Liver (tissue), 10 donors: ENCODE measurements at places on chromosomes 11 and 22. TPM values are rescaled to one million over a fixed set of nuclear protein-coding genes. Genes with fewer than 3 reads are reported as not detected.
A peak's percentile ranks its signal among the peaks of the same experiment; 100 is the strongest.

- no peak for DNase-seq
- H3K36me3 ChIP-seq, result no peaks in the 10 kb centered on the region
- H3K4me1 ChIP-seq, result peaks cover 13% of the 10 kb centered on the region
Observed at GRCh38 chr11:34332524-34332923, 25.3 kb downstream of the ABTB2 start.

DNA sequence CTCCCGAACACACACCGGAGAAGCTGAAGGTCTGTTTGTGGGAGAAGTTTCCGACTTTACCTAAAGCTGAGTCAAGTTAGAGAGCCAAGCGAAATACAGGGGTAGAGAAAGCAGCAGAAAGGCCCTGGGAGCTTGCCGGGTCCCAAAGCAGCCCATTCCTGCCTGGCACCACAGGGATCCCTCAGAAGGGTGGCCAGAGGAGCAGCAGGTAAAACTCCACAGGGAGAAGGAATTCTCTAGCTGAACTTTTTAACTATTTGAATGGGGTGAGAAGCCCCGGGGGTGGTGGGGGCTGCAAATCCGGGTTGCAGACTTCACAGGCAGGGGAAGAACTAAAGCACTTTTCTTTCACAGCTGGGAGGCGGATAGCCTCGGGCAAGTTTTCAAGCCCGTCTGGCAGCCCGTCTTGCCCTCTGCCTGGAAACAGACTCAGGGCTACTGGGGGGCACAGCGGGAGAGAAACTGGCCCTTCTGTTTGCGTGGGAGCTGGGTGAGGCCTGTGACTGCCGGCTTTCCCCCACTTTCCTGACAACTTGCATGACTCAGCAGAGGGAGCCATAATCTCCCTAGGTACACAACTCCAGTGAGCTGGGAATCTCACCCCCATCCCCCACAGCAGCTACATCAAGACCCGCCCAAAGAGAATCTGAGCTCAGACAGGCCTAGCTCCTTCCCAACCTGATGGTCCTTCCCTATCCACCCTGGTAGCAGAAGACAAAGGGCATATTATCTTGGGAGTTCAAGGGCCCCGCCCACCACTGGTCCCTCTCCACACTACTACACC is 311.0 kb downstream of the SBF2 start:
- no peaks in the 10 kb centered on the region for H3K4me1 ChIP-seq
- no peak for DNase-seq
- H3K27me3 ChIP-seq, result no peaks in the 10 kb centered on the region
- H3K27ac ChIP-seq, result no peak overlapping the region
- H3K36me3 ChIP-seq, result no peaks in the 10 kb centered on the region

- no peak overlapping the region for H3K4me3 ChIP-seq
- no peaks in the 10 kb centered on the region for H3K36me3 ChIP-seq
- H3K27ac ChIP-seq, result no peak overlapping the region
- H3K27me3 ChIP-seq, result peaks cover 8% of the 10 kb centered on the region
Observed at GRCh38 chr11:132187814-132188213, 817.4 kb downstream of the NTM start.

DNA sequence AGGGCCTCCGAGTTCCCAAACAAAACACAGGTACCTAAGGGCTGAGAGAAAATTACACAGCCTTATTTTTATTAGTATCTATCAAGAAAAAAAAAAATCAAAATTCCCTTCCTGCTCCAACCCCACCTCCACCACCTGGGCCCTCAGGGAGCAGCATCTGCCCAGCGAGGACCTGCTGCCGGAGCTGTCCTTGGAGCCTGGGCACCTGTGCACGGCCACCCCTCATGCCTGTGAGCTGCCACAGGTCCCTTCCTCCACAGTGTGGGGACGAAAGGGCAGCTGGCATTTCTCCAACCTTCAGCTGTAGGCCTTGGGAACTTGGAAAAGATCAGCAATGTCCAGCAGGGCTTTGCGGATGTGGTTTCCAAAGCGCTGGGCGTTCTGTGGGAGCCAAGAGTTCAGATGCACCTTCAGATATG is 6.3 kb upstream of the SYCE3 start:
- no peaks in the 10 kb centered on the region for H3K27me3 ChIP-seq
- peak; percentile 68 for DNase-seq
- peaks cover 19% of the 10 kb centered on the region for H3K4me1 ChIP-seq
- peak overlapping the region; percentile 97 for H3K27ac ChIP-seq

- H3K4me1 ChIP-seq, result peaks cover 19% of the 10 kb centered on the region
- no peak for DNase-seq
- H3K27me3 ChIP-seq, result no peaks in the 10 kb centered on the region
- no peak overlapping the region for H3K4me3 ChIP-seq
- H3K36me3 ChIP-seq, result no peaks in the 10 kb centered on the region
- no peak overlapping the region for H3K27ac ChIP-seq
Observed at GRCh38 chr11:27174021-27174420, 133.4 kb downstream of the BBOX1 start.

The ART1 gene
- total RNA-seq, result not detected

The VSIG10L2 gene
- not detected for total RNA-seq

The TUBA8 gene
- total RNA-seq, result 0.84 TPM

The KCNK4 gene
- total RNA-seq, result not detected

- H3K36me3 ChIP-seq, result no peaks in the 10 kb centered on the region
- H3K27ac ChIP-seq, result no peak overlapping the region
- H3K27me3 ChIP-seq, result no peaks in the 10 kb centered on the region
Observed at GRCh38 chr11:30508594-30508993, 77.6 kb downstream of the MPPED2 start.

The SEC14L2 gene
- total RNA-seq, result 6.5 TPM

The SIPA1 gene
- 15.4 TPM for total RNA-seq

The SYT12 gene
- total RNA-seq, result 1.8 TPM

The NAALAD2 gene
- total RNA-seq, result 1.6 TPM

DNA sequence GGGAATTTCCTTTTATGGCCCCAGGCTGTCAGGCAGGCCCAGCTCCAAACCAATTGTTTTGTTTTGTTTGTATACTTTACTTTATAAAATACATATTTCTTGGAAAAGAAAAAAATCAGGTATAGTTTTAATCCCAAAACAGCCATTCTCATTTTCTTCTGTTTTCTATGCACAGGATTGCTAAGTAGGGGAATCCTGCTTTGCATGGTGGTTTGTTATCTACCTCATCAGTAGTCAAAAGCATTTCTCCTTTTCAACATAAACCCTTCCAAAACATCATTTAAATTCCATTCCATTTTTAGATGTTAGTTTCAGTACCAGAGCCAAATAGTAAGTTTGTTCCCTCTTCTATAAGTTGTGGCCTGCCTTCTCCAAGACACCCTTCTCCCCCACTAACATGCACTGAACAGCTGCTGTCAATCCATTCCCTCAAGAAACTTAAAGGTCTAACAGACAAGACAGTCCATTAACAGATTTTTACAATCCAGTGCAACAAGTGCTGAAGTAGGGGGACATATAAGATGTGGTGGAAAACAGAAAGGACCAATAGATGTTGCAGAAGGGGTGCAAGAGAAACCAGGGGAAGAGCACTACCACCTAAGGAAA is 3.7 kb downstream of the ILK start:
- peaks cover 27% of the 10 kb centered on the region for H3K36me3 ChIP-seq
- H3K4me1 ChIP-seq, result peaks cover 41% of the 10 kb centered on the region
- no peak overlapping the region for H3K4me3 ChIP-seq
- DNase-seq, result no peak
- H3K27me3 ChIP-seq, result no peaks in the 10 kb centered on the region

The GRAP2 gene
- 38.2 TPM for total RNA-seq

- no peak for DNase-seq
- H3K27ac ChIP-seq, result no peak overlapping the region
- no peaks in the 10 kb centered on the region for H3K27me3 ChIP-seq
- H3K36me3 ChIP-seq, result no peaks in the 10 kb centered on the region
- H3K4me3 ChIP-seq, result peak overlapping the region; percentile 17
Observed at GRCh38 chr11:34250732-34251588, 106.8 kb downstream of the ABTB2 start.

DNA sequence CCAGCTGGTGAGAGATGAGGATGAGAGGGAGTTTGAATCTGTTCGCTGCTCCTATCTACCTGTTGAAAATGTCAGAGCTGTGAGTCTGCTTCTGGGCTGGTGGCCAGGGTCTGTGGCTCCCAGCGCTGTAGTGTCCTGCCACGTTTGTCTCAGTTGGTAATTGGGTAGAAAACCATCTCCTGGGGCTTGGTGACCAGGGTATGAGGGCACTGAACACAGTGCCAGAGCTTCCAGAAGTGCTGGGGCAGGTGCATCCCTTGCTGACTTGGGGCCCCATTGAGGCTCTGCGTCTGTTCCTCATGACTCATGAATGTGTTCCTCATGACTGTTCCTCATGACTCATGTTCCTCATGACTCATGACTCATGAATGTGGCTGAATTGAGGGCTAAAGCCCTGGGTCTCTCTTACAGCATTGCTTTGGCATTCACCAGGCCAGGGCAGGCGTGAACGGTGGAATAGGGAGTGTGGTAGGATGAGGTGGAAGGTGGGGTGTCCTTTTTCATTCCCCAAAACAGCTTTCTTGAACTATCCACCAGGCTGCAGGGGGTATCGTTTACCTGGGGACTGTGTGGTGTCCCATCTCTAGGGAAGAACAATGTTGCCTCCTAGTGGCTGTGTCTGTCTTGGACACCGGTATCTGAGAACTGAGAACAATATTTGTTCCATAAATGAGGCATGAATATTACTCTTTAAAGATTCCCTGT is 139.5 kb downstream of the COMMD9 start:
- no peak overlapping the region for H3K4me3 ChIP-seq
- H3K4me1 ChIP-seq, result no peaks in the 10 kb centered on the region
- H3K27me3 ChIP-seq, result no peaks in the 10 kb centered on the region
- no peaks in the 10 kb centered on the region for H3K36me3 ChIP-seq

- H3K27me3 ChIP-seq, result no peaks in the 10 kb centered on the region
- H3K4me3 ChIP-seq, result no peak overlapping the region
- H3K27ac ChIP-seq, result no peak overlapping the region
- H3K4me1 ChIP-seq, result no peaks in the 10 kb centered on the region
- no peaks in the 10 kb centered on the region for H3K36me3 ChIP-seq
Observed at GRCh38 chr11:17525570-17525969, 18.6 kb downstream of the USH1C start.

DNA sequence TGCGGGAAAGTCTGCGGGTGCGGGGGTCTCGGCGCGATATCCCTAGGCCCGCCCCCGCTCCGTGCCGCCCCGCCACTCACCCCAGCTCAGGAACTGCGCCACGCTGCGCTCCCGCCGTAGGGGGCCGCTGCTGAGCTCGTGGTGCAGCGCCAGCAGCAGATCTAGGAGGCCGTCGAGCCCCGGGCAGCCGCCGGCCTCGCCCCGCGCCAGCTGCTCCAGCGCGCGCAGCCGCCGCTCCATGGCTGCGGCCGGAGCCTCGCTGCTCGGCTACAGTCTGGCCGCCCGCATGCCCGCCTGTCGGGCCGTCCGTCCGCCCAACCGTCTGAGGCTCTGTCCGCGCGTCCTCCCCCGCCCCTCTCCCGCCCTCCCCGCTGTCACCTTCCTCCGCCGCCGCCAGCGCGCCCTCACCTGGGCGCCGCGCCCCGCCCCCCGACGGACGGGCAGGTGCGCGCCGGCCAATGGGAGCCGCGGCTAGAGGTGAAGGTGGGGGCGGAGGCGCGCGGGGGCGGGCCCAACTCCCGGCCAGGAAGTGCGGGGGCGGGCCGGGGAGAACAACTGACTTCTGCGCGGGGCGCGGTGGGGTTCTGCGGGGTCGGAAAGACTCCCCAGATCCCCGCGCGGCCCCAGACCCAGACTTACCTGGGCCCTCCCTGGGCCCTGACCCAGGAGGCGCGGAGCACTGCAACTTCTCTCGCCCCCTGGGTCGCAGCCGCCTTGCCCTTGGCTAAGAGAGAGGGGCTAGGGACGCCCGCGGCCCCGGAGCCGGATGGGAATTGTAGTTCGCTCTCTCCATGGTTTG is at the start of gene CDC42BPG:
TSS of gene CDC42BPG (minus strand) at position 324 of the 799 bp plus-strand sequence. CDS start at position 240, 84 bp downstream.
- H3K27me3 ChIP-seq, result no peaks in the 10 kb centered on the region
- no peak within 1 kb of the TSS for H3K27ac ChIP-seq
- H3K4me1 ChIP-seq, result peaks cover 22% of the 10 kb centered on the region
- peak; percentile 72 for DNase-seq
- peak within 1 kb of the TSS; percentile 42 for H3K4me3 ChIP-seq

- peak overlapping the region; percentile 67 for H3K27ac ChIP-seq
- H3K4me1 ChIP-seq, result peaks cover 20% of the 10 kb centered on the region
- H3K36me3 ChIP-seq, result peaks cover 8% of the 10 kb centered on the region
- H3K4me3 ChIP-seq, result peak overlapping the region; percentile 86
Observed at GRCh38 chr11:125593114-125593820, 615 bp downstream of the STT3A start.

DNA sequence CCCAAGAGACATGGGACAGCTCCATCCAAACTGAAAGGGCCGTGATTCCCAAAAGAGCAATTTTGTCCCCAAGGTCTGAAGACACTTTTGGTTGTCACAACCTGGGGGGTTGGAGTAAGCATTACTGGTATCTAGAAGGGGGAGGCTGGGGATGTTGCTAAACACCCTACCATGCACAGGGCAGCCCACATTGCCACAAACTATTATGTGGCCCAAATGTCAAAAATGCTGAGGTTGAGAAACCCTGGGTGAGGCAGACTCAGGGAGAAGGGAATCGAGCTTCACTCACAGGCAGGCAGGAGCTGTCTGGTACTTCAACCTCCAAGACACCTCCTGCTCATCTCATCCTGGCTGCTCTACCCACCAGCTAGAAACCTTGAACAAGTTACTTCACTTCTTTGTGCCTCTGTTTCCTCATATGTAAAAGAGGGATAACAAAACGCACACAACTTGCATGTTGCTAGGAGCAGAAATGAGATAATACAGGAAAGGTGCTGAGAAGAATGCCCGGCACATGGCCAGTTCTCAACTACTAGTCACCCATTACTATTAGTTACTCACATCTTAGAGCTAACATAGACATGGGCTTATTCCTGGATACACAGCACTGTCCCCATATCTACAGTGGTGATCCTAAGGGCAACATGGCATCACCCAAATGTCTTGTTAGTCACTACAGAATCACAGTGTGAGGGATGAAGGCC is 8.8 kb downstream of the SERPIND1 start:
- H3K27ac ChIP-seq, result peak overlapping the region; percentile 90
- DNase-seq, result no peak
- H3K27me3 ChIP-seq, result no peaks in the 10 kb centered on the region
- no peak overlapping the region for H3K4me3 ChIP-seq
- H3K36me3 ChIP-seq, result peaks cover 19% of the 10 kb centered on the region

- peaks cover 84% of the 10 kb centered on the region for H3K4me1 ChIP-seq
- no peaks in the 10 kb centered on the region for H3K27me3 ChIP-seq
- no peaks in the 10 kb centered on the region for H3K36me3 ChIP-seq
- no peak overlapping the region for H3K4me3 ChIP-seq
Observed at GRCh38 chr11:77086521-77087472, 15.8 kb upstream of the OMP start.

DNA sequence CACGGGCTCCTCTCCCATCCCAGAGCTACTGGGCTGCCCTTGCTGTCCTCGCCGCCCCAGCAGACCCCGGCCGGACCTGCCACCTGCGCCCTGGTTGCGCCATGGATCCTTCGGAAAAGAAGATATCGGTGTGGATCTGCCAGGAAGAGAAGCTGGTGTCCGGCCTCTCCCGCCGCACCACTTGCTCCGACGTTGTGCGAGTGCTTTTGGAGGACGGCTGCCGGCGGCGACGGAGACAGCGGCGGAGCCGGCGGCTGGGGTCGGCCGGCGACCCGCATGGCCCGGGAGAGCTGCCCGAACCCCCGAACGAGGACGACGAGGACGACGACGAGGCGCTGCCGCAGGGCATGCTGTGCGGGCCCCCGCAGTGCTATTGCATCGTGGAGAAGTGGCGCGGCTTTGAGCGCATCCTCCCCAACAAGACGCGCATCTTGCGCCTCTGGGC is 382 bp downstream of the RASSF10 start:
- H3K27ac ChIP-seq, result no peak overlapping the region
- no peak for DNase-seq
- no peak overlapping the region for H3K4me3 ChIP-seq
- no peaks in the 10 kb centered on the region for H3K36me3 ChIP-seq
- H3K4me1 ChIP-seq, result peaks cover 52% of the 10 kb centered on the region
